ENCODE measurements at places on chromosomes 5 and 9.

DNA sequence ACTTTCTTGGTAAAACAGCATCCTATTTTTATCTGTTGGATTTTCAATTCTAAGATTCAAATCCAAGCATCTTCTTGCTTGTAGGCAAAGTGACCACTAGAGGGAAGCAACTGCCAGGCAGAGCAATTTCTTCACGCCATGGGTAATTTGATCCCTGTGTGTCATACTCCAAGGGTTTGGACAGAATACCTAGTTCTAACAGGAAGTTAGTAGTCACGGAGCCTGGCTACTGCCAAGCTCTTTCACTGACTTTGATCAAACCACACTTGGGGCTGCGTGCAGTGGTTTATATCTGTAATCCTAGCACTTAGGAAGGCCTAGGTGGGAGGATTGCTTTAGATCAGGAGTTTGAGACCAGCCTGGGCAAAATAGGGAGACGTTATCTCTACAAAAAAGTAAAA lies 473.6 kb upstream of the TNC start:
- DNase-seq, result no peak

- DNase-seq, result no peak
These were observed 403.0 kb downstream of the ARHGEF28 start for GRCh38 chr5:74028976-74029375.

DNA sequence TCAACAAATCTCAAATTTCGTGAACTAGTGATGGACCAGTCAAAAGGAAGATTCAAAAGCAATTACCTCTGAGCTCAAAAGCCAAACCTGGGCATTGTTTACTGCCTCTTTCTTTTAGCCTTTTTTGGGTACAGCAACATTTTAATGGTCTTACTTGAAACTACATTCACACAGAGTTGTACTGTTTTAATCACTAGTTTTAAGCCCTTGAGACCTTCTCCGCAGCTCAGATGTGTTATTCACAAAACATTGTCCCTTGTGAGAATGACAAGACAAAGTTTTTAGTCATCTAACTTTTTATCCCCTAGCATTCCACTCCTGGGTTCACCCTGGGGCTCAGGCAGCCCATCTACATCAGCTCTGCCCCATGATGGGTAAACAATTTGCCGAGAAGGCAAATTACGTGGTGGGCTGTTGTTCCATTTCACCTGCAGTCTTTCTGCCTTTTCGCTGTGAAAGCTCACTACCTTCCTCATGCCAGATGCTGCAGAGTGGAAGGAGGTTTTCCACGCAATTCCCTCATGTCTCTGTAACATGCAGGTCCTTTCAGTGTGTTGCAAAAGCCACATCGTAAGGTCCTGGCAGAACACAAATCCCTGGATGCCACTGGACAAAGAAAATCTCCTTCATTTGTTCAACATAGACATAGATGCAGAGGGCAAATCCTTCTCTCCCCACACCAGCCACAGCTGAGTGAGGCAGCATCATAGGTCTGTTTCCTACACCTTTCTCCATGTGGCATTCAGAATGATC lies 175.7 kb downstream of the EBF1 start:
- no peak for DNase-seq

GRCh38 chr9:130713286-130713960 lies 19.8 kb downstream of the EXOSC2 start:
- DNase-seq, result no peak

GRCh38 chr5:68928617-68929302 lies 165.1 kb upstream of the SLC30A5 start:
- no peak for DNase-seq

GRCh38 chr5:69048230-69048629 lies 45.6 kb upstream of the SLC30A5 start:
- DNase-seq, result no peak

GRCh38 chr9:6845880-6846279 lies 88.1 kb downstream of the KDM4C start:
- DNase-seq, result no peak

GRCh38 chr5:161421067-161421466 lies 125.5 kb downstream of the GABRB2 start:
- DNase-seq, result no peak

DNA sequence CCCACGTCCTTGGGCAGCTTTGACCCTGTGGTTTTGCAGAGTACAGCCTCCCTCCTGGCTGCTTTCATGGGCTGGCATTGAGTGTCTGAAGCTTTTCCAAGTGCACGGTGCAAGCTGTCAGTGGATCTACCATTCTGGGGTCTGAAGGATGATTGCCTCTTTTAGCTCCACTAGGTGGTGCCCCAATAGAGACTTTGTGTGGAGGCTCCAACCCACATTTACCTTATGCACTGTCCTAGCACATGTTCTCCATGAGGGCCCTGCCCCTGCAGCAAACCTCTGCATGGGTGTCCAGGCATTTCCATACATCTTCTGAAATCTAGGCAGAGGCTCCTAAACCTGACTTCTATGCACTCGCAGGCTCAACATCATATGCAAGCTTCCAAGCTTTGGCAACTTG lies 644.2 kb upstream of the CDH9 start:
- DNase-seq, result no peak

DNA sequence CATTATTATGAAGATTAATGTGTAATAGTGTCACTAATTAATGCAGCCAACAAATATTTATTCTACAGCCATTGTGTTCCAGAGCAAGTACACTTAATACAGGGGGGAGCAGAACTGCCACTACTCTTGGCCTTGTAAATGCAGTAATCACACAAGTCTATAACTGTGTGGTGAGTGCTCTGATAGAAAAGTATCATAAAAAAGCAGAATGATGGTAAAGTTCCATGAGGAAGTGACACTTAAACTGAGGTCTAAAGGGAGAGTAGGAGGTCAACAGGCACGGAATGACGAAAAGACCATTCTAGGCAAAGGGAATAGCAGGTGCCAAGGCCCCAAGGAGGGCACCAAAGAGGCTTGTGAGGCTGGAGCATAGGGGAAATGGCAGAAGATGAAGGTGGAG lies 142.9 kb downstream of the OSTF1 start:
- no peak for DNase-seq

GRCh38 chr5:58919833-58920232 lies 337.0 kb downstream of the RAB3C start:
- no peak for DNase-seq

DNA sequence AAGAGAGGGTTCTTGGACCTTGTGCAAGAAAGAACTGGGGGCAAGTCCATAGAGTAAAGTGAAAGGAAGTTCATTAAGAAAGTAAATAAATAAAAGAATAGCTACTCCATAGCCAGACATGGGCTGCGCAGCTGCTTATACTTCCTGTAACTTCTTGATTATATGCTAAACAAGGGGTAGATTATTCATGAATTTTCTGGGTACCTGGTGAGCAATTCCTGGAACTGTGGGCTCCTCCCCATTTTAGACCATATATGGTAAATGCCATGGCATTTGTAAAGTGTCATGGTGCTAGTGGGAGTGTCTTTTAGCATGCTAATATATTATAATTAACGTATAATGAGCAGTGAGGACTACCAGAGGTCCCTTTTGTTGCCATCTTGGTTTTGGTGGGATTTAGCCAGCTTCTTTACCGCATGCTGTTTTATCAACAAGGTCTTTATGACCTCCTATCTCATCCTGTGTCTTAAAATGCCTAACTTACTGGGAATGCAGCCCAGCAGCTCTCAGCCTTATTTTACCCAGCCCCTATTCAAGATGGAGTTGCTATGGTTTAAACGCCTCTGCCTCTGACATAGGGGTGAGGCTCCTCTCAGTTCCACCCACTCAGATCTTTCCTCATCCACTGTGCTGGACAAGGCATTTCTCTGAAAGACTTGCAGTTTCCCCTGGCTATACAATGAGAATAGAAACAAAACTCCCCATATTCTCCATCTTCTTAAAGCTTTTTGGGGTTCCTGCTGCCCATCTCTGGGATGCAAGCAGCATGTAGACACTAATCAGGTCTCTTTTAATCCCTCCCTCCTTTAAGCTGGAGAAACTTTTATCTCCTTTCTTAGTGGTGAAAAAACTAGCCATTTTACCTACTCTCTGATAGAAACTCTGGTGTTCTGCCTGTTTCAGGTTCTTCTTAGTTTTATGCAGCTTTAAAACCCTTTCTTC lies 91.2 kb downstream of the ARRDC3 start:
- DNase-seq, result no peak

GRCh38 chr5:56852228-56853000 lies 37.1 kb downstream of the MAP3K1 start:
- no peak for DNase-seq

- no peak for DNase-seq
These were observed 928 bp upstream of the SELENOP start for GRCh38 chr5:42812620-42813019.

Data from activated CD4-positive, alpha-beta T cell treated with anti-CD3 and anti-CD28 coated beads for 1 hour (primary cell).